ENCODE measurements at places on chromosomes 16 and 17.

GRCh38 chr17:75922963-75923874 lies 17.6 kb downstream of the FBF1 start:
- no peak for DNase-seq

DNA sequence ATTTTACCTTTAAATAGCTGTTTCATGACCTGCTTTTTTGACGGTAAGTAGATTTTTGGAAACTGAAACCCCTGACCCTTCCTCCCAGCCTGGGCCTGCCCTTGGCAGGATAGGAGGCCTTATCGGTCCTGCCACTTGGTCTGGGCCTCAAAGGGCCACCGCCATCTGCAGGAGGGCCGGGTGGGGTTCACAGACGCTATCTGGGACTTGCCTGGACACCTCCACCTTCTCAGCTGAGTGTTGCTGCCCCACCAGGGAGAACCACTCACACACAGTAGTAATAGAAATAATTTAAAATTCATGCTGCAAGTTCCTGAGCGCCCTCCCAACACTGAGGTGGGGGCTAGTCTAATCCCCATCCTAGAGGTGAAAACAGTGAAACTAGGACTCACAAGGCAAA lies 4.6 kb upstream of the NPRL3 start:
- DNase-seq, result no peak

GRCh38 chr17:40355123-40355803 lies 9.3 kb downstream of the GJD3 start:
- DNase-seq, result no peak

GRCh38 chr16:3029491-3030221 lies 5.8 kb downstream of the THOC6 start:
- no peak for DNase-seq

DNA sequence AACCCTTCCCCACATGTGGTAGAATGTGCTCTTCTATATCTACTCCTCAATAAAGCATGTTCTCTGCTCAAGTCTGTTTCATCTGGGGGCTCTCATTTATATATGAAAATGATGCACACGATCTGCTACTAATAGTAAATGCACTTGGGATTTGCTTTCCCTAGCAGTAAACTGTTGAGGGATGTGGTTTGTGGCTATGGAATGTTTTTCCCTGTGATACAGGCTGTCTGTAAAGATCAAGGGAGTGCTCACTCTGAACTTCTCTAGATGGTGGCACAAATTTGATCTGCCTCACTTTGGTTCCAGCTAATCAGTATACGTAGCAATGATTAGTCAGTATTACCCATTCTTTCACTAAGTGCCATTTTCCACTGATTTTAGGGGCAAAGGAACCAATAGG lies 18.8 kb downstream of the TAC4 start:
- DNase-seq, result no peak

- DNase-seq, result no peak
These were observed 324.0 kb downstream of the SNX29 start for GRCh38 chr16:12300490-12300889.

DNA sequence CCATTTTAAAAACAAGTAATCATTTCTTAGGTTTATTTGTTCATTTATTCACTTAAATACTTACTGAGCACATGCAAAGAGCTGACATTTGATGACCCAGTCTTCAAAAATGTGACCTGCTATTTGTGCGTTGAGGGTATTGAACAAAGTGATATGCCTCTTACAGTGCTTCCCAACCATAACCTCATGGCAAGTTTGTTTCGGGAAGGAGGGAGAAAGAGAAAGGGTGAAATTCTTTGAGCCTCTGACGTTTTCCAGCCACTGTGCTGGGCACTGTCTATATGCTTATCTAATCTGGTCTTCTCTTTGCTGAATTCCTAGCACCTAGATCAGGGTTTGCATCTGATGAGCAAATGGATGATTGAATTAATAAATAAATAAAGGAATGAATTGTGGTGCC lies 479.1 kb downstream of the HAPSTR1 start:
- DNase-seq, result no peak

GRCh38 chr16:74034862-74035261 lies 261.8 kb upstream of the PSMD7 start:
- DNase-seq, result no peak

DNA sequence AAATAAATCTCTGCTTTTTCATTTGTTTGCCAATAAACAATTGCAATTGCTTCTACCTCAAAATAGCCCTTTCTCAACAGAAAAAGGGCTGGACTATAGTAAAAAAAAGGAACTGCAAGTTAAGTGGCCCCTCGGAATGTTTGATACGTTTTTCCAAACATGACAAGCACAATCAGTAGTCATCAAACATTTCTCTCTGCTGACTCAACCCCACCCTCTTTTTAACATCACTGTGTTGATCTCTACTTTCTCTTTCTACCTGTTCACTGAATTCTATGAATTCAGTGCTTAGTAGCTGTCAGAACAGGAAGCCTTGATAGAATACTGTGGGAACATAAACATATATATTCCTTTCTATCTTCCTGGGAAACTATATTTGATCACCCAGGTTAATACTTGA lies 116.5 kb upstream of the AXIN2 start:
- DNase-seq, result no peak

- no peak for DNase-seq
These were observed 50.0 kb upstream of the MRPS23 start for GRCh38 chr17:57899822-57900221.

DNA sequence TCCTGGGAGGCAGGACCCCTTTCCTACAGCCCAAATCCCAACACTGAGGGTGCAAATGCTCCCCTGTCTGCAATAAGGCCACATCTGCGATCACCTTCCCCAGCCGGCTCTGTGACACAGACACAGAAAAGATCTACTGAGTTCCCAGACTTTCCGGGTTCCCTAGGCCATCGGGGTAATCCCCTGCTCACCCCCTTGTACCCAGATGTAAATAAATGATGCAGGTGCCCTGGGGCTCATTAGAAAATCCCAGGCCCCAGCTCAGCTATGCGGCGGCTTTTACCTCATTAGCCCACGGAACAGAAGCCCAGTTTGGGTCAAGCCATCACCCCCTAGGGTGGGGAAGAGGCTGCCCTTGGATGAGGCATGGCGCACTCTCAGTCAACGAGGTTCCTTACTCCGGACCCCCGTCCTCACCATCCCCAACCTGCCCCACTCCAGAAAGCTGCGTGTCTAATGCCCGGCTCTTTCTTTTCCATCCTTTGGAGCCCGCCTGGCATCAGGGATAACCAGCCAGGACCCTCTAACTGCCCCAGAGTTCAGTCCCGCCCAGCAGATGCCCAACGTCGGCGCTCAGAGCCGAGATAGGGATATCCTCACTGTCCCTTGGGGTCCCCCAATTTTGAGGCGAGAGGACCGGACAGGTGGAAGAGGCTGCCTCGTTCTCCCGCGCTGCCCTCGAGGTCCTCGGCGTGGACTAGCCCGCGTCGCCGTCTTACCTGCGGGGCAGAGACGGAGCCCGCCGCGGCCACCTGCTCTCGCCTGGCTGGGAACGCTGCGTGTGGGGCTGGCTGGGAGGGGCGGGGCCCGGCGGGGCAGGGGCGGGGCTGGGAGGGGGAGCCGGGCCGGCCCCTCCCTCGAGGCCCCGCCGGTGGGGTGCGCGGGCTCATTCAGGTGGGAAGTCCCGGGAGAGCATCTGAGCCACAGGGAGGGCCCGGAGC lies at the start of gene ZNF385C:
Gene ZNF385C, minus strand, starts transcription at position 783 of the 941 bp plus-strand sequence. CDS start 35,417 bp downstream, outside the sequence.
- DNase-seq, result no peak

DNA sequence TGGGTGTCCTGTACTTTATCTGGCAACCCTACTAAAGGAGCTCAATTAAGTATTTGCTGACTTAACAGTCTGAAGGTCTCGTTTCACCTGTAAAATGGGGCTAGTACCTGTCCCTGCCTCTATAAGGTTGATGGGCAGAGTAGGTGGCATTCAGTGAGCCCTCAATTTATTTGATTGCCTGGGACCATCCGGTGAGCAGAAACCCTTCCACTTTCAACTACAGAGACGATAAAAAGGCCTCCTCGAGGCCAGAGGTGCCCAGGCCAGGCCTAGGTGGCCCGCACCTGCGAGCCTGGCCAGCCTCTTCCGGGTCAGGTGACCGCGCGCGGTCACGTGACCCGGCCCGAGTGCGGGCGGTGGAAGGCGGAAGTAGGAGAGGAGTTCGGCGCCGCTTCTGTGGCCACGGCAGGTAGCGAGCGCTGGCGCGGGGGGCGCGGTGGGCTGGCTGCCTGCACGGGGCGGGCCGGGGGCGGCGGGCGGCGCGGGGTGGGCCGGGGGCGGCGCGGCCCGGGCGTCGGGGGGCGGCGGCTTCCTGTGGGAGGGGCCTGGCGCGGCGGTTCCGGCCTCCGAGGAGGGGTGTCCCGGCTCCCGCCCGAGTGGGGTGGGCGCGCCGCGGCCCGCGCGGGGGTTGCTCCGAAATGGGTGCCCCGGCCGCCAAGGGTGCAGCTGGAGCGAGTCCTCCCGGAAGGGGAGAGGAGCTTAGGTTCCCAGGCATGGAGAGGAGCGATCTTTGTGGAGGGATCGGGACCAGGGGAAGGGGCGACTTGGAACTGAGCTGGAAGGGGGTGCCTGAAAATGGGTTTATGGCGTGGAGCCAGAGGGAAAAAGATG lies at the start of gene WWP2:
Gene WWP2, plus strand, starts transcription at position 350 of the 831 bp plus-strand sequence. CDS start 24,679 bp downstream, outside the sequence.
- no peak for DNase-seq

GRCh38 chr16:1081734-1082265 lies 9.3 kb downstream of the SSTR5 start:
- DNase-seq, result no peak

GRCh38 chr17:17751489-17752088 lies 70.3 kb downstream of the RAI1 start:
- no peak for DNase-seq

- no peak for DNase-seq
These were observed 20.5 kb upstream of the BLMH start for GRCh38 chr17:30312226-30312625.

GRCh38 chr17:57595426-57595825 lies 149.7 kb downstream of the CCDC182 start:
- no peak for DNase-seq

GRCh38 chr16:2468233-2468724 lies 2.8 kb upstream of the NTN3 start:
- peak; percentile 87 for DNase-seq

GRCh38 chr16:89022051-89022836 lies 45.2 kb upstream of the CBFA2T3 start:
- DNase-seq, result no peak

- no peak for DNase-seq
These were observed 11.8 kb upstream of the WSB1 start for GRCh38 chr17:27282054-27282551.

DNA sequence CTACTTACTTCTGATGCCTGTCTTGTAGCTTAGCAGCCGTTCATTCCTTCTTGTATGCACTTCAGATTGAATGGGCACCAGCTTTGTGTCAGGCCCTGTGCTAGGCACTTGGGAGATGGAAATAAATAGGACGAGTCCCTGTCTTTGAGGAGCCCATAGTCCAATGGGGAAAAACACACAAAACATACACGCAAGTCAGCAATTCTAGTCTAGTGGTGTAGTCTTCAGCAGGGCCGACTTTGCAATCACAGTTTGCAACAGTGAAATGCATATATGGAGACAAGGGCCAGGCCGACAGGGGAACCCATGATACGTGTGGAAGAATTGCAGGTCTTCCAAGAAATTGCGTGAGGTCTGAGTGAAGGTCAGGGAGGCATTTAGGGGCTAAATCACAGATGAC lies 262.6 kb downstream of the MAF start:
- no peak for DNase-seq

DNA sequence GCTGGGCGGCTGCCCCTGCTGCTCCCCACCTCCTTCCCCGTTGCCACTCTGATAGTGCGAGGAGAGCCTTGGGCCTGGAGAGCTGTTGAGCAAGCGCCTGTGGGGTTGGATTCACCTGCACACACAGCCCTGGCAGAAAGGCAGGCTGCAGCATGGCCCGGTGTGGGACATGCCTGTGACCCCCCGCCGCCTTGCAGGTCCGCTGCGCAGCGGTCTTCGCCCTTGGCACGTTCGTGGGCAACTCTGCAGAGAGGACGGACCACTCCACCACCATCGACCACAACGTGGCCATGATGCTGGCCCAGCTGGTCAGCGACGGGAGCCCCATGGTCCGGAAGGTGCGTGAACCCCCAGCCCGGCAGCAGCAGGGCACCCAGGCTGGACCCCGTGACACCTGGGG lies 106.8 kb upstream of the CHMP6 start:
- DNase-seq, result no peak

DNA sequence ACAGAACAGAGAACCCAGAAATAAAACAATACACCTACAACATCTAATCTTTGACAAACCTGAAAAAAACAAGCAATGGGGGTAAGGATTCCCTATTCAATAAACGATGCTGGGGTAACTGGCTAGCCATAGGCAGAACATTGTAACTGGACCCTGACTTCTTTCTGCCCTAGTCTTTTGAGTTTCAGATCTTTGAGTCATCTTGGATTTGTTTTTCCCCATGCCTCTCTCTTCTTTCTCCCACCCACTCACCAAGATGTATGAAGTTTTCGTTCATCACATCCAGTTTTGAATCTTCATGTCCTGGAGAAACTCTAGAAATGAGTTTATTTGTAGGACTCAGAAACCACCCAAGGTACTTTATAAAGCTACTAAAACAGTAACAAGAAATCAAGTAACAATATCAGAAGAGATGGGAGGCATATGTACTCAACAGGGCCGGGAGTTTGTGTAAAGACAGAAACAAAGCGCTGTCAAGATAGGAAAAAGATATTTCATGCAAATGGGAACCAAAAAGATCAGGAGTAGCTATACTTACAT lies 39.0 kb downstream of the HSD17B2 start:
- no peak for DNase-seq

GRCh38 chr17:50189550-50190292 lies 11.7 kb downstream of the COL1A1 start:
- DNase-seq, result no peak

GRCh38 chr16:85446951-85447692 lies 166.0 kb upstream of the GSE1 start:
- no peak for DNase-seq

DNA sequence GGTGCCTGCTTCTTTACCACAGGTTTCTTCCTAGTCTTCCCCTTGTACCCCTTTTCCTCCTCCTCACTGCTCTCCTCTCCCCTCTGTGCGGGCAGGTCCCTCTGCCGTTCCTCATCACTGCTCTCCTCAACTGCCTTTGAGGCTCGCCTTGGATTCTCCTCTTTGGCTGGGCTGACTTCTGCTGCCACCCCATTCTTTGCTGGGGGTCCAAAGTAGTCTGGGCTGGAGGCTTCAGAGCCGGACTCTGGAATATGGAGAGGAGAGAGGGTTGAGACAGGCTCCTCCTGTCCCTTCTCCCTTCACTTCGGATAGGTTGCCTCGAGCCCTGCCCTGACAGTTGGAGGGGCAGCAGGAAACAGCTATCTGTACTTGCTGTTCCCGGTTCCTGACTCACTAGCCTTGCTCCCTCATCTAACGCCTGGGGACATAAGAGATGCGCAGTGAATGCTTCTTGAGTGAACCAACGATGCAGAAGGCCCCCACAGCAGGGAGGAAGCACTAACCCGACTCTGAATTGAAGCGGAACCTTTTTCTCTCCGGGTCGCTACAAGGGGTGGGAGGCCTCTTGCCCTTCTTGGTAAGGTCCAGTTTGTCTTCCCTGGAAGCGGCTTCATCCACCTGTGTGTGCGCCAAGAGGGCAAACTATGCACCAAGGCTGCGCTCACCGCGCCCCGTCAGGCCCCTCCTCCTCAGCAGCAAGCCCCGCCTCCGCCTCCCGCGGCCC lies 655 bp downstream of the HIRIP3 start:
- no peak for DNase-seq

- DNase-seq, result no peak
These were observed 62.0 kb upstream of the AMZ2 start for GRCh38 chr17:68185820-68186219.

GRCh38 chr17:49403514-49404289 lies 11.0 kb downstream of the PHB1 start:
- DNase-seq, result no peak

- no peak for DNase-seq
These were observed 301.8 kb downstream of the IRF8 start for GRCh38 chr16:86200722-86201121.
